ENCODE measurements at places on chromosomes 13 and 19.
A peak's percentile ranks its signal among the peaks of the same experiment; 100 is the strongest.

- DNase-seq = no peak
Measured at GRCh38 chr19:23810496-23810895, 51.8 kb upstream of the ZNF681 start.

- peak; percentile 31 for DNase-seq
Measured at GRCh38 chr19:34269968-34270621, 15.7 kb downstream of the GARRE1 start.

DNA sequence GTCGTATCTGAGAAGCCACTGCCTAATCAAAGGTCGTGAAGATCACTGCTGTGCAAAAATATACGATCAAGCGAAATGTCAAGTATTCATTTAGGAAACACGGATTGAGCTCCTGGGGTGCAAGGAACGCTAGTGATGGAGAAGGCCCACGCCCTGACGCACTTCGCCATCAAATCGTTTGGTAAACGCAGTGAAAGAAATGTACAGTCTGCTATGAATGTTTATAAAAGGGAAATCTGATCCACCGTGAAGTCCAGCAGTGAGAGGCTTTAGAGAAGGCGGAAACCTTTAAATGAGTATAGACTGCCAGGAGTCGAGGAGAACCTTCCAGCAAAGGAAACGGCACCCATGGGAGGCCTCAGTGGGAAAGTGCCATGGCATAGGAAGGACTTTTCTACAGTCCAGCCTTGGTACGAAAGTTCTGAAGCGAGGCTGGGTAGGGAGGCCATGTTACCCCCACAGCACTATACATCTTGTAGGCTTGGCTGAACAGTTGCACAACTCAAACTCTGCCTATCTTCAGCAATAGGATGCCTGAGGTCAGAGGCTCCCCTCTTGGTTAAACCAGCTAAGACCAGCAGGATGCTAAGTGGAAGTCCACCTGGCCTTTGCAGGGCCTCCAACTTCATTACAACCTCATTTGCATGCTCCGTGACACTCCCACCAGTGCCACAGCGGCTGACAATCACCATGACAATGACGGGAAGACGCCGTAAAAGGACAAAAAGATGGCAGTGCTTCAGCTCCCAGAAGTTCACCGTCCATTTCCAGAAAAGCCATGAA is 20.4 kb downstream of the PCID2 start:
- DNase-seq = no peak

GRCh38 chr19:35724560-35724959 is 6.8 kb downstream of the KMT2B start:
- no peak for DNase-seq

DNA sequence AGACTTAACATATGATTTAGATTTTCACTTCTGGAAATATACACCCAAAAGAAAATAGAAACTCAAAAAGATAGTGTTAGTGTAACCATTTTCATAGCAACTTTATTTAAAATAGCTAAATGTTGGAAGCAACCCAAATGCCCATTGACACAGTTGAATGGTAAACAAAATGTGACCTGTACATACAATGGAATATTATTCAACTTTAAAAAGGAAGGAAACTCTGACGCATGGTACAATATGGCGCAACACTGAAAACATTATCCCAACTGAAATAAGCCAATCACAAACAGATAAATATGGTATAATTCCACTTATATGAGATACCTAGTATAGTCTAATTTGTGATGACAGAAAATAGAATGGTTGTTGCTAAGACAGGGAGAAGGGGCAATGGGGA is 1456.1 kb upstream of the MIR17HG start:
- DNase-seq = no peak

DNA sequence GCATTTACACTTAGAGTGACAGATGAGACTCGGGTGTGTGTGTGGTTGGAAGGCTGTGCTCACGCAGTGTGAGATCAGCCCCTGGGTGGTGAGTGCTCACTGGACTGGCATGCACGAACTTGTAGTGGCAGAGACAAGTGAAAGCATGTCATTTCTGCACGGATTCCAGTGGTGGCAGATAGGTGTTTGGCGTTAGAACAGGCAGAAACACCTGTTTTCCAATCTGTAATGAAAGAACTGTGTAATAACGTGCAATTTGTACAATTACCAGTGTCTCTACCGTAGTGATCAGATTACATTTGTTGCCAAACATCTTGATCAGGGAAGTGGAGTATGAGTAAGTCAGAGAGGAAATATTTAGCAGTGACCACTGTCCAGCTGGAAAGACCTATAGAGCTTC is 8.2 kb downstream of the LAMP1 start:
- no peak for DNase-seq

GRCh38 chr13:99959540-99960230 is 11.9 kb downstream of the ZIC5 start:
- no peak for DNase-seq

GRCh38 chr19:33464733-33465115 is 56.9 kb downstream of the PEPD start:
- no peak for DNase-seq

DNA sequence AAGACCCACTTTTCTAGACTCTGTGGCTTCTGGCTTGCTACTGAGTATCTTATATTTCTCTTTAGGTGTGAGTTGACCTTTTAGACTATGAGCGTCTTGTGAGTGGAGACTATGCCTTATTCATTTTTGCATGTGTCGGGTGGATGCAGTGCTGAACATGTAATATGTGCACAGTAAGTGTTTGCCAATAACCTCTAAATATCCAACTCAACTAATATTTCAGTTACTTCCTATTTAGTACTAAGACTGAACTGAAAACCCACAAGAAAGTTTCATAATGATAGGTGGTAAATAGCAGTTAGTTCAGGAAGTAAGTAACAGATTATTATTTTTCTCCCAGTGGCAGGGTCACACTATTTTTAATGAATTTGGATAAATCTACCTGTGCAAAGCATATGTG is 269.3 kb downstream of the KCNRG start:
- no peak for DNase-seq

- no peak for DNase-seq
Measured at GRCh38 chr19:6378486-6378885, 2.8 kb upstream of the PSPN start.

DNA sequence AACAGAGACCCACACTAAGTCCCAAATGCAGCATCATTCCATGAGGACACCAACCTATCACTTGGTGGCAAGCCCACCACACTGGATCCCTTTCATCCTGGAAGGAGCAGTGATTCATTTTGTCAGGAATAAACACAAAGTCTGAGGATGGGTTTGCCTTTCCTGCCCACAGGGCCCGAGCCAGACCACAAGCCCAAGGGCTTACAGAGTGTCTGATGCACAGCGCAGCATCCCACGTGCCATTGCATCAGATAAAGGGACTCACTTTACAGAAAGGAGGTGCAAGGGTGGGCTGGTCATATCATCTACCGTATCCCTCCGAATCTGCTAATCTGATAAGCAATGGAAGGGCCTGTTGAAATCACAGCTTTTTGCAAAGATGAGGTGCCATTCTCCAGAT is 12.2 kb upstream of the KCTD15 start:
- no peak for DNase-seq

DNA sequence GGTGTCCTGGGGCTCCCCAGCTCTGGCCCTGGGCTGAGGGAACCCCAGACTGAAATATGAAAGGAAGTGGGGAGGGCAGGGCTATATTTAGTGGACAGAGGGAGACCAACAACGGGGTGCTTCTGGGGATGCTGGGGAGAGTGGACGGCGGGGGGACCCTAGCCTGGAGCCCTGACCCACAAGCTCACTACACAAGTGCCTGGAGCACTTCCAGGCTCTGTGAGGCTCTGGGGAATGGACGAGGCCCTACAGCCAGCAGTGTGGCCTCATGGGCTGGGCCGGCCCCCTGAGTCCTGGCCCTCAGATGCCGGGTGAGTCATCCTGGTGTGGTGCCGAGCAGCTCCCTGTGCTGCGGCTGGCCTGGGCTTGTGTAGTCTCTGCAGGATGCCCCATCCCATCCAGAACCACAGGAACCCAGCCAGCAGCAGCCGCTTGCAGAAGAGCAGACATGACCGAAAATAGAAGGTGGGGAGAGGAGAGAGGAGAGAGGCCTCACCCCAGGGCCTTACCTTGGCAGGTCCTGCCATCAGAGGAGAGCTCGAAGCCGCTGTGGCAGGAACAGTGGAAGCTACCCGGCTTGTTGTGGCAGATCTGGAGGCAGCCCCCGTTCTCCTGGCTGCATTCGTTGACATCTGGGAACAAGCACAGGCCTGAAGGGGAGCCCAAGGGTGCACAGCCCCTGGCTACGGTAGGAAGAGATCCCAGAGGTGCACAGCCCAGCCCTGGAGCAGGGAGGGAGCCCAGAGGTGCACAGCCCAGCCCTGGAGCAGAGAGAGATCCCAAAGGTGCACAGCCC is 26.1 kb downstream of the GAS6 start:
- DNase-seq = peak; percentile 16

GRCh38 chr19:30857388-30857787 is 485.2 kb downstream of the ZNF536 start:
- no peak for DNase-seq

DNA sequence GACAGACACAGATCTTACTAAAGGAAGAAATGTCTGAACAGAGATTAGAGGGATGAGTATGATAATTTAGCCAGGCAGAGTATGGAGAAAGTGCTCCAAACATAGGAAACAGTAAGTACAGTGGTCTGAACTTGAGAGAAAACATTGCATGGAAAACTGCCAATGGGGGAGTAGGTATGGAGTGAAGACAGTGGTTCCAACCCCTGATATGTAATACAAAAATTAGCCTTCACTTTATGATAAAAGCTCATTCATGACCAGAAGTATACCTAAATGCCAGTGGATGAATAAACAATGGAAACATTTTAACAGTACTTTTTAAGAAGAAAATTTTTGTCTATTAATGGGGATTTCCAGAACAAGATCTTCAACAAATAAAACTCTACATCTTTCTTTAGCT is 334.0 kb downstream of the DIAPH3 start:
- DNase-seq = no peak

DNA sequence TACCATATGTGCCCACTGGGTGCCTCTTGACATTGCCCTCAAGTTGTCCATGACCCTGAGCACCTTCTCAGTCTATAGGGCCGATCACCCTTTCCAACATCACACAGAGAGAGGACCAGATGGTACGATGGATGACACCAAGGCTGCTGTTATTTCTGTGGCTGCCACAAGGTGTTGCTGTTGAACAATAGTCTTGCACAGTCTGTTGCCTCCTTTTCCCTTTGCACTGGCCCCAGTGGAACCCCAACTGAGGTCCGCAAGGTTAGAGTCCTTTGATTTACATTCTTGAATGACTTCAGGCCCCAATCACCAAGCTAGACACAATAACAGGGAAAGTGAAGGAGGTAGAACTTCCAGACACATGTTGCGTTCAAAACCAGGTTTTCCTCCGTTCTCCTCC is 52.0 kb downstream of the TINCR start:
- no peak for DNase-seq

DNA sequence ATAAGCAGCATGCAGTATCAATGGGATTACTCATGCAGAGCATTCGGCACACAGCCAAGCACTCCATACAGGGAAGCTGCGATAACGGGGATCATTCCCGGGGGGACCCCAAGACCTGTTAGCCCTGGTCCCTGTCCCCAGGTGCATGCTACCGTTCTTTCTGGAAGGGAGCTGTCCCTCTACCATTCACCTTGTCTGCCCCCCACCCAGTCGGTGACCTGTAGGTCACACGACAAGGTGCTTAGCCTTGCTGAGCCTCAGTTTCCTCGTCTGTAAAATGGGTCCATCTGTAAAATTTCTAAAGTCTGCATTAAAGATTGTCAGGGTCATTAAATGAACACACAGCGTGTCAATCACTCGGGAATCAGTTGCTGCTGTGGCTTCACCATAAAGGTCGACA is 6.8 kb upstream of the ACP7 start:
- no peak for DNase-seq

DNA sequence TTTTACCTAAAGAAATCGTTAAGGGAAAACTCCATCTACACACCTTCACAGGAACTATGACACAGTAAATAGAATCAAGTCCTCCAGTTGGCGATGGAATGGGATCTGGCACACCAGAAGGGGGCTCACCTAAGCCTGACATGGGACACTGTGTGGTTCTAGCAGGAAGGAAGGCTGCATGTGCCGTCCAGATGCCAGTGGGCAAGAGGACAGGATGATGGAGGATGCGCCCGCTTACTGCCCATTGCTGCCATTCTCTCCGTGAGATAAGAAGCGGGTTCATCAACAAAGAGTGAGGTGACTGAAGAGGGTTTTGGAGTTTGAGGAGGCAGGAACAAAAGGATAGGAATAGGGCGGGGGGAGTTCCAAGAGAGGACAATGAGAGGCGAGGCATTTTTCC is 2.9 kb upstream of the CYP2F1 start:
- no peak for DNase-seq

DNA sequence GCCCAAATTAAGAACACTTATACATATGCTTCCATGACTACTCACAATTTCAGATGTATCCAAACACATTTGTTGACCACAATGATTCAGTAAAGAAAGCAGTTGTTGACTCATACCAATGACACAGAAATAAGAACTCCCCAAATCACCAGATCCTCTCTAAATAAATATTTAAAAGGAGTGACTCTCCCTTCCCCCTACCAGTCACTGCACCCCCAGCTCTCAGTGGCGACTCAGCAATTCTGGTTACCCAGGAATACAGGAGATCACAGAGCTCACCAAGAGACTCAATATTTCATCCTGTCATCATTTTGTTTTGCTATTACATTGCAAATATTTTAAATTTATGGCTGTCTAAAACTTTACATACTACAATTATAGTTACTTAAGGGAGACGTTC is 131.5 kb downstream of the RGCC start:
- DNase-seq = no peak

All from HEK293T (cell line).